ENCODE measurements at places on chromosomes 5 and 9.

GRCh38 chr9:114156657-114157421 is 1.5 kb downstream of the COL27A1 start:
- DNase-seq, result no peak

DNA sequence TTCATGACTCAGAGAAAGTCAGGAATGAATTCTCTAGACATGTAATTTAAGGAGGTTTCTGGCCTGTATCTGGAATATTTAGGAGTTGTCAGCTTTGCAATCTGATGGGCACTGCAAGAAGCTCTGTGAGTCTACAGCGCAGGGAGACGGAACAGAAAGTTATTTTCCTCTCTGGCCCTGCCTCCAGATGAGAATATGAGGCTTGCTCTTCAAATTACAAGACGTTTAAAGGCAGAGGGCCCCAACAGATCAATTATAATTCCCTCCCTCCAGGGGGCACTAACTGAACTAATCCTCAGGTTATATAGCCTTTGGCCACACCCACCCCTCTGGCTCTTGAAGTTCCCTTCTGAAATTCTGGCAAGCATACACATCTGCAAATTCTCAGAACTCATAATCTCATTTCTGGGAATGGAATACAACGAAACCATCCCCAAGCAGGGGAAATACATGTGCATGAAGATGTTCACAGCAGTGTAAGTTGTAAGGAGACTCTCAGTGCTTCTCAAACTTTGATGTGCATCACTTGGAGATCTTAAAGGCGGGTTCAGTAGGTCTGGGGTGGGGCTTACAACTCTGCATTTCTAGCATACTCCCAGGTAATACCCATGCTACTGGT is 307.6 kb downstream of the CWC27 start:
- no peak for DNase-seq

DNA sequence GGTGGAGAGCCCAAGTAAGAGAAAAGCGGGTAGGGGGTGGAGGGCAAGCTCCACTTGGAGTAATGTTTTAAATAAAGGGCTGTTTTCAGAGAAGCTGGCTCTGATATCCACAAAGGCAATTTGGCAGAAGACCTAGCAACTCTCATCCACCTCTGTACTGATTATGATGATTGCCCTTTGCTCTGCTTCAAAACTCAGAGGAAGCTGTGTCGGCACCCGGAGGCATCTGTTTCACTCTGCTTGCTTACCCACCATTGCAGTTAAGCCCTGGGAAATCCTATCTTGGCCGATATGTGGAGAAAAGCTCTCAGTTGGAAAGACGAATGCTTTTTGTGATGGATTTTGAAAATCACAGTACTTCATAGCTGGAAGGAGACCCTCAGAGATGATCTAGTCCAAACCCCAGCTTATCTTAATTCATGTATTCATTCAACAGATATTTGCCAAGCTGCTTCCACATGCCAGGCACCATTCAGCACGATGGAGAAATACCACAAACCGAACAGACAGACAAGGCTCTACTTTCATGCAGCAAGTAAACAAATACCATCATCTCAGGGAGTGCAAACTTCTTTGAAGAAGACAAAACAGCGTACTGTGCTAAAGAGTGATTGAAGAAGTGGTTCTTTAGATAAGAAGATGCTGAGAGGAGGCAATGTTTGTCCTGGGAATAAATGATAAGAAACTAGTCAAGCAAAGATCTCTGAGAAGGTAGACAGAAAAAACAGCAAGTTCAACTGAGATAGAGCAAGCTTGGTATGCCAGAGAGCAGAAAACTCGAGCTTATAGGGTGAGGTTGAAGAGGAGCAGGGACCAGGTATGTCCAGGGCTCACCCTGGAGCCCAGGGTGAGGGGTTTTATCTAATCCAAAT is 140.4 kb upstream of the SPDL1 start:
- DNase-seq, result no peak

DNA sequence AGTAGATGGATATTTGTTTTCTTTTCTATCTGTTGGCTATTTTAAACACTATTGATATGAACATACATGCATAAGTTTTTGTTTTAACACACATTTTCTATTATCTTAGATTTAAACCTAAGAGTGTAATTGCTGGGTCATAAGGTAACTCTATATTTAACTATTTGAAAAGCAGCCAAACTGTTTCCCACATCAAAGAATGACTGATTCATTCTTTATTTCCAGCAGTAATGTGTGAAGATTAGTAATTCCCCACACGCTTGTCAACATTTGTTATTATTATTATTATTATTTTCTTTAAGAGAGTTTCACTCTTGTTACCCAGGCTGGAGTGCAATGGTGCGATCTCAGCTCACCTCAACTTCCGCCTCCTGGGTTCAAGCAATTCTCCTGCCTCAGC is 1495.8 kb downstream of the EFNA5 start:
- DNase-seq, result no peak

DNA sequence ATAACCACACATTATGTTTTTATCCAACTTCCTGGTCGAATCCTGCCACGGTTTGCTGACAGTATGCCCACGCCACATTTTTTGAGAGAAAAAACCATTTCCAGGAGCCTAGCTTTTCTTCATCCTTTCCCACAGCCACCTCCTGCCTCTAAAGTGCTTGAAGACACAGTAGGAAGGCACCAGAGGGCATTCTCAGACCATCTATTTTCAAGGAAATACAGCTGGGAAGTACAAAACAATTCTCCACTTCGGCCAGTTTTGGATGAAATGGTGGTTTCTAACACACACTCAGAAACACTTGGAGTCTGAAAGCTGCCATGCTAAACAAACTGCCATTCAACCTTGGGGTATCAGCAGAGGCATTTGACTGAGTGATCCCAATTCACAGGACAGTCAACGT is 86.3 kb upstream of the RPS23 start:
- no peak for DNase-seq

- no peak for DNase-seq
These were observed 6.3 kb downstream of the MRPL36 start for GRCh38 chr5:1793301-1793740.

DNA sequence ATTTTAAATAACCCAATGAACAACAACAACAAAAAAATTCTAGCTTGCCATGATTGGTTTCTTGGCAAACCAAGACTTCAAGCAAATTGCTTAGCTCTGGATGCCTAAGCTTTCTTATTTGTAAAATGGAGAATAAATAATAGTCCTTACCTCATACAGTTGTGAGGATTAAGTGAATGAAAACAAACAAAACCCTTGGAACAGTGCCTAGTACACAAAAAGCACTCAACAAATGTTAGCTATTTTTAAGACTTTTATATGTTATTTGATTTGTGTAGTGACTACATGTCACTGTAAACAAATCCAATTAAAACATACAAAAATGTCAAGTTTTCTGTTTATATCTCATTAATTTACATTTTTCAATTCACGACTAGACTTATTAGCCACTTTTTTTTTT is 13.5 kb upstream of the HOMER1 start:
- DNase-seq, result no peak

DNA sequence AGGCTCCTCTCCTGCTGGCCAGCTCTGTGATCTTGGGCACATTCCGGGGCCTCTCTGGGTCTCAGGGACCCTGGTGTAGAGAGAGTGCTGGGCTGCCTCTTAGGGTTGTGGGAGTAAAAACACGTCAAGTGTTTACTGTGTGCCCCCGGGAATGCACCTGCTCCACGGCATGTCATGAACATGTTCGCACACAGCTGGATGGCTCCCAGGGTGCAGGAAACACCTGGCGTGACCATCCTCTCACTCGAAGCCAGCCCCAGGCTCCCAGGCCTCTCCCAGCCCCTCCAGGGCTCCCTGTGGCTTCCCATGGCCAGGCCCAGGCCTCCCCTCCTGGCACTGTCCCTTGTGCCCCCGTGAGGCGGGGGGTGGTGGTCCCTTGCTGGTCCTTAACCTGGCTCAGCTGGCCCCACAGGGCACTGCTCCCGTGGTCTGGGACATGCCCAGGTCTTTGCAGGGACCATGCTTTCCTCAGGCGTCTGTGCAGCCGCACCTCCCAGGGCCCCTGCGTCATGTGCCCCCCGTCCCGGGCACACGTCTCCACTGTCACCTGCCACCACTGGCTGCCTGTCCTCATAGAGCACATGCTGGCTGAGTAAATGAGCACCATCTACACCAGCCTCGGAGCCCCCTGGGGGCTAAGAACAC is 44.9 kb downstream of the SLC6A3 start:
- no peak for DNase-seq
